ENCODE measurements at places on chromosomes 11 and 22. TPM values are rescaled to one million over a fixed set of nuclear protein-coding genes. Genes with fewer than 3 reads are reported as not detected.

DNA sequence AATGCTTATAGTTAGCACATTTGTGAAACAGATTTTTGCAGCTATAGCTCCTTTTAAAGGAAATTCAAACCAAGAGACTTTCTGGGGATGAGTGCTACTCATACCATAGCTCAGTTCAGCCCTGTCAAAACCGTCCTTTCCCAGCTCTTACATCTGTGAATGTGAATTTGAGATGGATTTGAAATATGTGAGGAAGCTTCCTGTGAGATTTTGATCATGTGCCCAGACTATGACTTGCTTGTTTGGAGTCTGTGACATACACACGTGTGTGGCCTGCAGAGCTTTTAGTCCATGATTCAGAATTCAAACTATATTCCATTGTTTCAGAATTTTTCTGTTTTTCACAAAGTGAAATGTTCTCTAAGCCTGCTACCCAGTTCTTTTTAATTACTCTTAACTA, 4.4 kb upstream of the MMP1 start:
- no peak for DNase-seq

DNA sequence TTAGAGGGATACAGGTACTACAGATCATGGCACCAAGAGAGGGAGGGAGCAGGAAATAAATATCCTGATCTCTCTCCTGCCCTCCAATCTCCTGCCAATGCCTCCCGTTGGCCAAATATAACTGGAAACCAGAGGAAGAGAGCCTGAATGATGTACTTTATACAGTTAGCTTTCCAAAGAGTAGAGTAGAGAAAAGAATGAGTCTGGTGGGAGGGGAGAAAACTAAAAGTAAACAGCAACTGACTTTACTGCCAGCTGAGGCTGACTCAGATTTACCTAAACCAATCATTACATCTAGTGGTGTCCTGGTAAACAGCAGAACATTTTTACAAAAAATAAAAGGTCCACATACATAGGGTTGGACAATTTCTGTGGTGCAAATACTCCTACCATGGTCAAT, 5.1 kb downstream of the MPZL3 start:
- DNase-seq: no peak

DNA sequence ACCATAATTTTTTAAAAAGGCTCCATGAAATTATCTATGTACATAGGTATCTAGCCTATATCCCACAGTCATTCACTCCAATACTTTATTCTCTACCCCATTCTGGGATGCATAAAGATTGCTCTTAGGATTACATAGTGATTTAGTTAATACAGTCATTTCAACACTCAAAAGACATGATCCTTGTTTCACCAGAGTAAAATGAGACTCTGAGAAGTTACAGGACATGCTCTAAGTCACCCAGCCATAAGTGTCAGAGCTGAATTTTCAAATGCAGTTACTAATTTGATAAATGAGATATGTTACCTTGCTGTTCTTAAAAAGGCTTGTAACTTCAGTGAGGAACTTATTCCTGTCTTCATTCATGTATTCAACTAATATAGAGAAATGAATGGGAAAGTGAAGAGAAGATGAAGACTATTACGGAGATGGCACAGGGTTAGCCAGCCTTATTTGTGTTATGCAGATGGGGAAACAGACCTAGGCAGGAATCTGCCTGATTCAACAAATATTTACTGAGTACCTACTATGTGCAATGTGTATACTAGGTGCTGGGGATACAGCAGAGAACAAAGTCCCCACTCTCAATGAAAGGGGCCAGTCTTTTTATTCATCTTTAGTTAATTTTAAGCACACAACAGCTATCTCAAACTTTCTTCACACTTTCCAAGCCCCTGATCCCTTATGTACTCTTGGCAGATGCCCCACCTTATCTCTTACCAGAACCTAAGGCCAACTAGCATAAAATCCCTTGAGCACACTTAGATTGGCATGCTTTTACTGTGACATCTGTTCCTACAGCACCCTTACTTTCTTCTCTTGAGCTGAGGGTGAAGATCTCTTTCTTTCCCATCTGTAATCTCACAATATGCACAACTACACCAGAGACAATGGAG, 21.6 kb downstream of the MAPK1 start:
- no peak for DNase-seq

- DNase-seq: no peak
Observed at GRCh38 chr11:73145986-73146575, 4.0 kb upstream of the FCHSD2 start.

- DNase-seq: peak; percentile 76
Observed at GRCh38 chr11:75384438-75385080, 14.8 kb upstream of the RPS3 start.

GRCh38 chr11:60858731-60859464, 3.1 kb upstream of the PTGDR2 start:
- DNase-seq: no peak

The RASSF10 gene
- not detected for total RNA-seq

The ST14 gene
- total RNA-seq: 0.72 TPM

The MUC6 gene
- not detected for total RNA-seq

The C11orf91 gene
- total RNA-seq: not detected

Data from CD4-positive, alpha-beta memory T cell (primary cell).